Activated CD4-positive, alpha-beta memory T cell treated with anti-CD3 and anti-CD28 coated beads for 36 hours (primary cell): ENCODE measurements at places on chromosomes 3 and 15. TPM values are rescaled to one million over a fixed set of nuclear protein-coding genes. Genes with fewer than 3 reads are reported as not detected.

KLF15 gene
- 0.46 TPM for total RNA-seq

CHST13 gene
- not detected for total RNA-seq

IRAK2 gene
- total RNA-seq: 8.3 TPM

PTPRG gene
- 0.10 TPM for total RNA-seq

GP5 gene
- 0.24 TPM for total RNA-seq

- no peak for DNase-seq
These were observed 420.6 kb downstream of the RBMS3 start for GRCh38 chr3:29701326-29701983.

DNA sequence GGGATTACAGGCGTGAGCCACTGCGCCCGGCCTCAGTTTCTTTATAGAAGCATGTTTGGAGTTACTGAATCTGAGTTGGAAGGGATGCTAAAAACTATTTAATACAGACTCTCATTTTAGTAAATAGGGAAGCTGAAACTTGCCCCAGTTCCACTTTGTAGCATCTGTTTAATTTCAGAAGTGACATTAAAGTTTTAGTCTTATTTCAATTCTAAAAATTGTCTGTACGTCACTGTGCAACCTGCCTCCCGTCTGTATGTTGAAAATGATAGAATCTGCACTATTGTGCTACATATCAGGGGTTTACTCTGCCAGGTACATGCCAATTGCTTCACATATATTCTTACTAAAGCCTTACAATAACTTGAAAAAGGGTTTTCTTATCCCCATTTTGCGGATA is 15.3 kb downstream of the CNOT10 start:
- DNase-seq: no peak

DNA sequence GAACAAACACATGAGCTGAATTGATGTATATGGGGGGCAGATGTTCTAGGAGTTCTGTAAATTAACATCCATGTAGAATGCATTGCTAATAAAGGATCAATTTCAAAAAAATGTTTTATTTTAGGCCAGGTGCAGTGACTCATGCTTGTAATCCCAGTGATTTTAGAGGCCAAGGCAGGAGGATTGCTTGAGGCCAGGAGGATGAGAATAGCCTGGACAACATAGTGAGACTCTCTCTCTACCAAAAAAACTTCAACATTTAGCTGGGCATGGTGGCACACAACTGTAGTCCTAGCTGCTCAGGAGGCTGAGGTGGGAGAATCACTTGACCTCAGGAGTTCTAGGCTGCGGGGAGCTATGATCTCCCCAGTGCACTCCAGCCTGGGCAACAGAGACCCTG is 6.5 kb upstream of the NUP210 start:
- no peak for DNase-seq

DNA sequence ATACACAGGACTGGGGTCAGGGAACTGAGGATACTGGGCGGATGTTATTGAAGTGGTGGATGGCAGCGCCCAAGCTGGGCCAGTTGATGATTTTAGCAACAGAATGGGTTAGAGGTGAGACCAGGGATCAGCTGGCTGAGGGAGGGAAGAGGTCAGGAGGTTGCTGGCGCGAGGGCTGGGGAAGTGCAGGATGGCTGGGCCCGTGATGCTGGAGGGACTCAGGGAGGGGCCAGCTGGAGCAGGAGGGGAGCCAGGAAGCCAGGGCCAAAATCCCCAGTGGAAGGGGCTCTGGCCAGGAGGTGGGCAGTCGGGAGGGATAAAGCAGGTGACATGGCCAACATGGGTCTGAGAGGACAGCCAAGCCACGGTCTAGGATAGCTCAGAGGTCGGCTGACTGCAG is 178.0 kb downstream of the NSMCE3 start:
- no peak for DNase-seq

- DNase-seq: no peak
These were observed 116.1 kb upstream of the CMC1 start for GRCh38 chr3:28125342-28125741.

GRCh38 chr15:93028111-93028631 is 60.8 kb downstream of the RGMA start:
- no peak for DNase-seq

DNA sequence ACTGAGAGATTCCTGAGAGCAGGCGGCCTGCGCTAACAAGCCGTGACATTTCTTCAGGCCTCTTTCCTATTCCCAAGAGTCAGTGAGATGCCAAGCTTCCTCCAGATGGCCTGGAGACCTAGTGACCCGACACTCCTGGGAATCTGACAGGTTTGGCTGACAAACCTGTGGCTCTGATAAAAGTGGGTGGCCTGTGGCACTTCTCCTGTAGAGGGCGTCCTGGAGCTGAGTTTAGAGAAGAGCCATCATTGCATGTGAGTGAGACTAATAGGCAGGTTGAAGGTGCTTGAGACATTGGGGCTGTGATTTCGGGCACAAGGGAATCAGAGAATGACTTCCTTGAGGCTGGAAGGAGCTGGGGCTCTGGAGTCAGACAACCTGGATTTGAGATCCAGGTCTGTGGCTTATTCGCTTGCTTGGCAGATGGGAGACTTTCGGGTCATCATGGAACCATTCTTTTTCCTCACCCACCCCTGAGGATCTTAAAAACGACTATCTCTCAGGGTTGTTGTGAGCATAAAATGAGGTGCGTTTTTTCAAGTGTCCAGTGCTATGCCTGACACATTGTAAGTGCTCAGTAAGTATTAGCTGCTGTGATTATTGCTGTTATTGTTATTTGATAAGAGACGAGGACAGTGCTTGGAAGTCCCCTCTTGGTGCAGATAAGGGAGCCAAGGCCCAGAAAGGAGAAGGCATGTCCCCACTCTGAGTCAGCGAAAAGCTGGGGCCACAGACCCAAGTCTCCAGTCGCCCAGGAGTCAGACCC is 77.2 kb downstream of the SCN10A start:
- DNase-seq: peak; percentile 55

GRCh38 chr15:65423150-65423975 is 616 bp upstream of the IGDCC4 start:
- no peak for DNase-seq

DNA sequence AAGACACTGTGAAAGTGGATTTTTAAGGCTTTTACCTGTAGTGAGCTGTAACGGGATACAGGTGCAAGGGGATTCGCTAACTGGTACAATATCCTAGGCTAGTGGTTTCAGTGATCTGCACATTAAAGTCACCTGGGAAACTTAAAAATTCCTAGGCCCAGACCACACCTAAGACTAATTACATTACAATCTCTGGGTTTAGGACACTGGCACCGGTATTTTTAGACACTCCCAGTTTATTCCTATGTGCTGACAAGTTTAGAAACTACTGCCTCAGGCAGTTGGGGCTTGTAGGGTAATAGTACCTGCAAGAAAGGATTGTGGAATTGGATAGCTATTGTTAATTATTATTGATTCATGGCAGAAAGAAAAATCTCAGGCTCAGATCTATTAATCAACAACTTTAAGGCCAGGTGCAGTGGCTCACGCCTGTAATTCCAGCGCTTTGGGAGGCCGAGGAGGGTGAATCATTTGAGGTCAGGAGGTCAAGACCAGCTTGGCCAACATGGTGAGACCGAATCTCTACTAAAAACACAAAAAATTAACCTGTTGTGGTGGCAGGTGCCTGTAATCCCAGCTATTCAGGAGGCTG is 50.4 kb upstream of the CASR start:
- DNase-seq: no peak
